ENCODE measurements at places on chromosomes 1 and 21.
A peak's percentile ranks its signal among the peaks of the same experiment; 100 is the strongest.

DNA sequence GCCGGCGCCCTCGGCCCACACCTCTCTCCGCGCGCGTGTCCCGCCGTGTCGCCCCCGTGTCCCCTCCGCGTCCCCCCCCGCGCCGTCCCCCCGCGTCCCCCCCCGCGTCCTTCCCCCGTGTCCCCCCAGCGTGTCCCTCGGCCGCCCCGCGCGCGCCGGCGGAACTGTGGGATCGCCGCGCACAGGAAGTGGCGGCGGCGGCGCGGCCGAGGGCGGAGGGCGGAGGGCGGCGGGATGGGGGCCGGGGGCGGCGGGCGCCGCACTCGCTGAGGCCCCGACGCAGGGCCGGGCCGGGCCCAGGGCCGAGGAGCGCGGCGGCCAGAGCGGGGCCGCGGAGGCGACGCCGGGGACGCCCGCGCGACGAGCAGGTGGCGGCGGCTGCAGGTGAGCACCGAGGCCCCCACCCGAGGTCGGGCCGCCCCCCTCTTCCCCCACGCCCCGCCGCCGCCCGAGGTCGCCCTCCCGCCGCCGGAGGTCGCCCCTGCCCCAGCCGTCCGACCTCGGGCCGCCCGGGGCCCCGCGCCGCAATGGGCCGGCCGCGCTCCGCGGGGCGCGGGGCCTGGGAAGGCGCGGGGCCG is at the start of gene AGPAT3:
TSS of gene AGPAT3 (plus strand) at position 262 of the 578 bp plus-strand sequence. CDS start 94,459 bp downstream, outside the sequence.
- ATAC-seq: peak; percentile 17

DNA sequence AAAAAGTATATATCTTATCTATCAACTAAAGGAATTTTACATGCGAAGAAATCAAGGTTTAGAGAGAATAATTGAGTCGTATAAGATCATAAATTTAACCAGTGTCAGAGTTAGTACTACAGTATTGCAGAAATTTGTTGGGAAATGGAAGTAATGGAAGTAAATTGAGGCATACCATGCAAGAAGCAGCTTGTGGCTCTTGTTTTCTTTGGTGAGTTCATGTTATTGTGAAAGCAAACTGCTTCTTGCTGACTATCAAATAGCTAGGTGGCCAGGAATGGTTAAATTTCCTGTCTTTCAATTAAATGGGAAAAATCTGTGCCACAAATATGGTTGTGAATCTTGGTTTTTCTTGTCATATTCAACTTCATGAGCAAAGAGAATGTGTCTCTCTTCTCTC is 652.7 kb downstream of the LMO4 start:
- ATAC-seq: no peak

- ATAC-seq: no peak
Observed at GRCh38 chr1:61604684-61605083, 120.3 kb downstream of the TM2D1 start.

- ATAC-seq: no peak
Observed at GRCh38 chr21:15128267-15128666, 63.5 kb upstream of the NRIP1 start.

Measured in activated CD4-positive, CD25-positive, alpha-beta regulatory T cell treated with anti-CD3 and anti-CD28 coated beads, Interleukin-2, amount 50 U/mL, for 24 hours (primary cell).